ENCODE measurements at places on chromosomes 7 and 10.

GRCh38 chr7:27151931-27152815, at the start of gene HOXA3:
HOXA3 (minus strand) TSS chr7:27152583; CDS start chr7:27110640, 41,943 bp downstream.
- peak; percentile 52 for DNase-seq

DNA sequence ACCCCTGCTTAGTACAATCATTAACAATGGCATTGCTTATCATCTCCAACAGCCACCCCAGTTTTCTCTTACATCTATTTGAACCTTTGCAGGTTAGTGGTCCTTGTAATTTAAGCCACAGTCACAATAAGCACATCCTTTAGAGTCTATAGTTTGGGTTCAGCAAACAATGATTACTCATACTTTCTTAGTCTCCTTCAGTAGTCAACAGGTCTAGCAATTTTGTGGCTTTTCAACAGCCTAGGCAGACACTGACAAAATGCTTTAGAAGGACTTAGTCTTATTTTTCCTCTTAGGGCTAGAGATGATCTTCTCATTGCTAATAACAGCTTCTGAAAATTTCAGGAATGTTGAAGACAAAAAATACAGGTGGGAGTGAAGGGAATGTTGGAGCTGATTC, 32.3 kb upstream of the FAM204A start:
- DNase-seq: no peak

GRCh38 chr10:60978287-60979115, 34.5 kb upstream of the RHOBTB1 start:
- DNase-seq: peak; percentile 12

DNA sequence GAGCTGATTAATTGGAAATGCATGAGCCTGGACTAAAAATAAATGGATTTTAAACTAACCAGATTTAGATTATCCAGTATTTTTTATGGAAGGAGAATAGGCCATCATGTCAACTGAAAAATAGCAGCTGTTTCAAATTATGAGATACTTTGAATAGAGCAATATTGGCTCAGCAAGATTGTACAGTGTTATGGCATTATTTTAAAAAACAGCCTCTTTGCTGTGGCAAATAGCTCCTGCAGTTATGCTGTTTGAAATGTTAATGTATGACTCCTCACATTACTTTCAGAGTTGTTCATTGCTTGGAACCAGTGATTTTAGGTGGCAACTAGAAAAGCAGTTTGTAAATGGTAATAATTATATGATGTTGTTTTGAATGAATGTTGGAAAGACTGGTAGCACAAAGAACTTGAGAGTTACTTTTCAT, 244.5 kb downstream of the KIAA1217 start:
- no peak for DNase-seq

DNA sequence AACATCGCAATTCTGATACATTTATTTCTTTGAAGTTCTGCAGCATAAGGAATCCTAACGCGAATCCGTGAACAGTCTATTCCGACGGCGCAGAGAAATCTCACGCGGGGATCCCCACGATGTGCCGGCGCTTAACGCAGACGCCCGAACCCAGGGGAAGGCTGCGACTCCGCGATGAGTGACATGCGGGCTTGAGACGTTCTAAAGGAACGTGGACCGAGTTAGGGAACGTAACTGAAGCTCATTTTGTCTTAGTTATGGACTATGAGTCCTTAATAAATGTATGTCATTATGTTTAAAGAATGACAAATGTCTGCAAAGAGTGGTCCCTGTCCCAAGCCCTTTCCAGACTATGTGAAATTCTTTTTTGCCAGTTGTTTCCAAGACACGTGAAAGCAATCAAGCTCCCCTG, 995 bp upstream of the PARD3 start:
- DNase-seq: no peak

DNA sequence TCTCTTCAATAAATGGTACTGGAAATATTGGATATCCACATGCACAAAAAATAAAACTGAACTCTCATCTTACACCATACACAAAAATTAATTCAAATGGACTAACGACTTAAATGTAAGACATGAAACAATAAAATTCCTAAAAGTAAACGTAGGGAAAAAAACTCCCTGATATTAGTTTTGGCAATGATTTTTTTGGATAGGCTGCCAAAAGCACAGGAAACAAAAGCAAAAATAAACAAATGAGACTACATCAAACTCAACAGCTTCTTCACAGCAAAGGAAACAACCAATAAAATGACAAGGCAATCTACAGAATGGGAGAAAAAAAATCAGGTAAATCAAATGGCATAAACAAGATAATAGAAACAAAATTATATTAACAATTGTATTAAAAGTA, 65.7 kb downstream of the ORC5 start:
- no peak for DNase-seq

GRCh38 chr7:73844848-73845460, 2.6 kb upstream of the METTL27 start:
- no peak for DNase-seq

GRCh38 chr10:113646336-113647201, 17.3 kb downstream of the NRAP start:
- DNase-seq: no peak

DNA sequence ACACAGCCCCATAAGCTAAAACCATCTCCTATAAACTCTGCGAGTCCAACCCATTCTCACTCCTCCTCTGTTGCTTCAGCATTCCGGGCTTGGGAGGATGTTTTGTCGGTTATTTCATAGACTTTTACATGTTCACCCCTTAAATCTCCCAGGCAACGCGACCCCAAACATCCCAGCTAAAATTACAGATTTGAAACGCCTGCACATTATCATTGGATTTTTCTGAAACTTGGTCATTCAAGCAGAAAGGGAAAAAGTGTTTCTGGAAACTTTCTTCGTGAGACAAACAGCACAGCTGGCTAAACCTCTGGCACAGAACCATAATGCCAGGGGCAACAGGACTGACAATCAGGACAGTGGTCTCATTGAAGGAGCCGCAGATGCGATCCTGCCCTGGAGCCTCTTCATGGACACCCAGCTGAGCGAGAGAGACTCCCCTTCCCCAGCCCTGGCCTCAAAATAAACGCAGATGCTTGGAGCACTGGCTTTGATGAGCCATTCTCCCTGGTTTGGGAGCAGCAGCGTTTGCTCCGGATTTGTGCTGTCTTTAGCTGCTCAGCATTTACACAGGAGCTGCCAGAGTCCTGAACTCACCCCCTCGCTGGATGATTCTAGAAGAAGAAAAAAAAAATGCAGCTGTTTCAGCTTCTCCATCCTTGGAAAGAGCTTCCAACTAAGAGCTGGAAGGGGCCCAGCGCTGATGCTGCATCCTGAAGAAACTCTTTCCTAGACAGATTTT, 30.1 kb downstream of the AFAP1L2 start:
- no peak for DNase-seq

GRCh38 chr10:31075434-31075833, 43.8 kb upstream of the ZNF438 start:
- no peak for DNase-seq

- no peak for DNase-seq
These were observed 210.2 kb upstream of the CTBP2 start for GRCh38 chr10:125370578-125370977.

GRCh38 chr7:65453341-65454030, 79.8 kb downstream of the ZNF92 start:
- DNase-seq: no peak

- DNase-seq: no peak
These were observed 123.4 kb upstream of the PDLIM1 start for GRCh38 chr10:95414016-95414830.

GRCh38 chr7:801940-802381, 30.3 kb upstream of the SUN1 start:
- DNase-seq: no peak

- DNase-seq: no peak
These were observed 86.5 kb downstream of the DNAJB6 start for GRCh38 chr7:157423348-157423747.

DNA sequence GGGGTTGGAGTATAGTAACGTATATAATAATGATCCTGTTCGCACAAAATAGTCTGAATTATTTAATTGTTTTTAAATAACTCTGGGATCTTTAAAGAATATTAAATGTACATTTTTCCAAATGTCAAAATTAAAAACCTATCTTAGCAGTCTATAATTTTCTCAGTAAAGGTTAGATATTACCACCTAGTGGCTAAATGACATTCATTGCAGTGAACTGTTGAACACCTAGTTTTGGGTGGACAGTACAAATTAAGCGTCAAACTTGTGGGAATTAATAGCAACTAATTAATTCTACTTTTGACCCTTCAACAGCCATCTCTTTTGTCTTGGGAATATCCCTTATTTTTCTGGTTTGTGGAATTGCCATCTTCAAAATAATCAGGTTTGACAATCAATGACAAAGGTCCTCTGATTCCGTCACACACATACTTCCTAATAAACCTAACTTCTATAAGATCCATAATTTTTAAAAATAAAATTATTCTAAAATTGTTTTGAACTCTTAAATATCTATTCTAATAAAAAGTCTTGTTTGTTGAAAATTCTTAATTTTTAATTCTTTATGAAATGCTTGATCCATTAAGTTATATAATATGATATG, 165.7 kb downstream of the SEMA3D start:
- peak; percentile 30 for DNase-seq

- DNase-seq: peak; percentile 64
These were observed 2.8 kb downstream of the PKD1L1 start for GRCh38 chr7:47945261-47946015.

DNA sequence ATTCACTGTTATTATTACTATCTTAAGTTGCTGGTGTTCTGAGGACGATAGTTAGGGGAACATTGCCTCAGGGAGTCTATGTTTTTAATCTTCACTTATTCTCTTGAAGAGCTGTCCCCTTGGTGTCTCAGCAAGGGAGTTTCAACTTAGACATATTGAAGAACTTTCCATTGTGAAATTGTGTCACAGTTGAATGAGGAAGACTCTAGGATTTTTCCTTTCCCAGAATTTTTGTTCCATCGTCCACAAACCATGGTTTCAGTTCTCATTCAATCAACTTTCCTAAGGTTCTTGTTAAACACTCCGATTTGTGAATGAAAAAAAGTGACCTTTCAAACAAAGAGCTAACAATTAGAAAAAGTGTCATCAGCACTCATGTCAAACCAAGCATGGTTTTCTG, 128.3 kb downstream of the GATA3 start:
- DNase-seq: no peak

DNA sequence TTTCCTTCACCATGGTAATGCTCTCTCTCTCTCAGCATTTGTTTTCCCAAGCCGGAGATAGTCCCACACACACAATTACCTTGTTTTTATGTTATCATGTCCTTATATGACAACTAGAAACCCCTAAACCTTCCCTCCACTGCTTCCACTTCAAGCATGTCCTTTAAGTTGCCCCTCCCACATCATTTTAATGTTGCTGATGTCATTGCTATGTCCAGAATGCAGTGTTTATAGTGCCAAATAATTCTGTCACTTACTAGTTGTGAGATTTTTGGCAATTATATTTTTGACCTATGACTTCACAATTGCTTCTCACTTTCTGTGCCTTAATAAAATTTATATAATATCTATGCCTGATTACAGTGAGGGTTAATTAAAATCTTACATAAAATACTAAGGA, 645.9 kb downstream of the XPNPEP1 start:
- no peak for DNase-seq

GRCh38 chr7:18450019-18450418, 45.5 kb upstream of the HDAC9 start:
- no peak for DNase-seq

DNA sequence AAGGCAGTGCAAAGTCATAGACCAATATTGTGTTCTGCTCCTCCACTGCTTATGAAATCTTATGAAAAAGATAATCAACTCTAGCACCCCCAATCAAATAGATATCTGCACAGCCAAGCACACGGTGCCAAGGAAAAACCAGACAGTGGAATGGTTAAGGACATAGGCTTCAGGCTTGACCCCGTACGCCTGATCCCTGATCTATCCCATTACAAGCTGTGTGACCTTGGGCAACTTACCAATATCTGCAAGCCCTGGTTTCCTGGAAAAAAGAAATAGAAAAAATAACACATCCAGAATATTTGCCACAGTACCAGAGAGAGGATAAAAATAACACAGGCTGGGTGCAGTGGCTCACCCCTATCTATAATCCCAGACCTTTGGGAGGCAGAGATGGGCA, 56.9 kb downstream of the GRB10 start:
- no peak for DNase-seq

- DNase-seq: no peak
These were observed 570.9 kb downstream of the INHBA start for GRCh38 chr7:41131956-41132355.

GRCh38 chr10:87764072-87764934, 53.7 kb downstream of the ATAD1 start:
- DNase-seq: no peak

DNA sequence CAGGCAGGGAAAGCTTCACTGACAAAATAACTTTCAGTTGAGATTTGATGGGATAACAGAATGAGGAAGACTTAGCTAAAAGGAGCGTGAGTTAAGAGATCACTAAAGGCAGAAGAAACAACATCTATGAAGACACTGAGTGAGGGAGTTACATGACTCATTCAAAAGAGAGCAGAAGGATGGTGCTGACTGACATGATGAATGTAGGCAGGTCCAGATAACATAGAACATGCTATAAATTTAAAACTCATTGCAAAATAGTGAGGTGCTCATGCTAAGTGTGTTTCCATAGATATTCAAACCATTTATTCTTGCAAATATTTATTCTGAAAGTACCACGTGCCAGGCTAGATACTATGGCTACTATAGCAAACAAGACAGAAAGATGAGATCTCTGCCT, 116.4 kb upstream of the DGKB start:
- DNase-seq: no peak

GRCh38 chr10:30324448-30325110, 24.5 kb downstream of the MTPAP start:
- no peak for DNase-seq

- DNase-seq: peak; percentile 87
These were observed 1.3 kb upstream of the ARID5B start for GRCh38 chr10:61899997-61900828.

- no peak for DNase-seq
These were observed 38.0 kb downstream of the FOXI2 start for GRCh38 chr10:127774766-127775559.

GRCh38 chr7:38858259-38858884, 50.6 kb downstream of the VPS41 start:
- no peak for DNase-seq

DNA sequence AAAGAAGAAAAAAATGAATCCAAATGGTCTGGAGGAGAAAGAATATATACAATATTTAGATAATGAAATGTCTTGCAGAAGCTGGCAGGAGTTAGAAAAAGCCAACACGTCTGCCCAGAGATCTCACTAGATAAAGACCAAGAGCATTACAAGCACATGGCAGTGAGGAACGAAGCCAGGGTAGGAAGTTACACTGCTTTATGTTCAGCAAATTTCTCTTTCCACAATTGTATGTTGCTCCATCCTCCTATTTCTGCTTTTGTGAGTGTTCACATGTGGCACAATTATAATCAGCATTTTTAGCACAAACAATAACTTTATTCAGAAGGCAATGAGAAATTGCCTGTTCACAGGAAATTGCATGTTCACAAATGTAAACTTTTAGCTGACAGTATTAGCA, 53.7 kb downstream of the LRRC17 start:
- DNase-seq: no peak

GRCh38 chr10:7015457-7015856, 395.4 kb downstream of the SFMBT2 start:
- no peak for DNase-seq

DNA sequence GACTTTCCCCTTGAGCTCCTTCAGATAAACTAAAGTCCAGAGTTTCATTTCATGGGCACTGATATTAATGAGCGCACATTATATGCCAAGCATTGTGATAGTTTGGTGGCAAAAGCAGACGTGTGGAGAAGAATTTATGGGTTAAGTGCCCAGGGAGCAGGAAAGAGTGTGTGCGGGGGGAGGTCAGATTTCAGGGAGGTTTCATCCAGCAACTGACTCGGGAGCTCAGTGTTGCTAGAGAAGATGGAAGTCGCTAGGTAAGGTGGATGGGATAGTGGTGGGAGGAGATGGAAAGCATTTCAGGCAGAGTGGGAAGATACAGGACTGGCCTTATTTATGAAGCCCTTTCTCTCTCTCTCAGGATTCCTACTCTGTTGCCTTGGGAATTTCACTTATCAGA, 223.0 kb downstream of the SNX10 start:
- no peak for DNase-seq
